ENCODE measurements at places on chromosomes 5 and 9. TPM values are rescaled to one million over a fixed set of nuclear protein-coding genes. Genes with fewer than 3 reads are reported as not detected.
A peak's percentile ranks its signal among the peaks of the same experiment; 100 is the strongest.

Gene NSD1
- total RNA-seq = 62.2 TPM

GRCh38 chr9:89079391-89079790 lies 88.1 kb downstream of the S1PR3 start:
- DNase-seq = no peak

Gene ANKRD34B
- total RNA-seq = 0.15 TPM

- DNase-seq = no peak
These were observed 17.2 kb downstream of the TMEM252 start for GRCh38 chr9:68523367-68523936.

Gene LTC4S
- 9.7 TPM for total RNA-seq

Gene C7
- total RNA-seq = not detected

GRCh38 chr9:108142142-108142503 lies 652.6 kb upstream of the KLF4 start:
- no peak for DNase-seq

GRCh38 chr9:28925157-28925556 lies 1351.9 kb upstream of the C9orf72 start:
- peak; percentile 72 for DNase-seq

- peak; percentile 34 for DNase-seq
These were observed 75.3 kb downstream of the PIP5K1B start for GRCh38 chr9:68780380-68780712.

- peak; percentile 2 for DNase-seq
These were observed 64.0 kb downstream of the OTULIN start for GRCh38 chr5:14728459-14728938.

Gene GRXCR2
- not detected for total RNA-seq

GRCh38 chr5:127858116-127858784 lies 155.1 kb downstream of the CCDC192 start:
- DNase-seq = no peak

Measured in PC-9 (cell line).